ENCODE measurements at places on chromosomes 12 and 14.

DNA sequence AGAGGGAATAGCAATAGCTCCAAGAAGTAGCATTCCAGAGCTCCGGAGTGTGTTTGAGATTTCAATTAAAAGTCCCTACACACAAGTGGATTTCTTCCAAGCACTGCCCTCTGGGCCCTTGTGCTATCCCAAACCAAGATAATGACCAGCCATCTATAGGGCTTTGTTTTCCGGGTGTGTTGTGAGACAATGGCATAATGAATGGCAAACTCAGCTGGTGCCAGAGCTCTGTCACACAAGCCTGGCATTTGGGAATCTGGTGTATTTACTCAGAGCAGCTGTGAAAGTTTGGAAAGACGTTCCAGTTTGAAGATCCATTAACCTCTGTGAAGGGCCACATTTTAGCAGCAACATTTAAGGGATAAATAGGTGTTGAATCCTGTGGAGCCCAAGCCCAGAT is 61.2 kb upstream of the TMTC2 start:
- DNase-seq: no peak

DNA sequence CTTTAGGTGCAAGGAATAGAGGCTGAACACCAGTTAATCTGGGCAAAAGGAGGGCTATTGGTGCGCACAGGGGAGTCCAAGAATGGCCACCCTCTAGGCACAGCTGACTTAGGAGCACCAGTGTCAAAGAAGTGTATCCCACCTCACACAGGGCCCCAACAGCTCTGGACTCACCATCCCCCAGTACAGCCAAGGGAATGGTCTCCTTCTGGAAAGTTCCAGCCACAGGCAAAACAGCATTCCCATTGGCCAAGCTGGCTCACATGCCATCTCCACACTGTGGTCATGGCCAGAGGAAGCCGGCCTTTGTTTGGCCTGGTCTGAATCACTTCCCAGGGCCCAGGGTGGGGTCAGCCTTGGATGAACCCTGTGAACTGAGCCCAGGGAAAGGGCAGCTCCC is 120.1 kb downstream of the DICER1 start:
- DNase-seq: no peak

GRCh38 chr14:93114068-93114710 is 1.5 kb downstream of the ITPK1 start:
- no peak for DNase-seq

DNA sequence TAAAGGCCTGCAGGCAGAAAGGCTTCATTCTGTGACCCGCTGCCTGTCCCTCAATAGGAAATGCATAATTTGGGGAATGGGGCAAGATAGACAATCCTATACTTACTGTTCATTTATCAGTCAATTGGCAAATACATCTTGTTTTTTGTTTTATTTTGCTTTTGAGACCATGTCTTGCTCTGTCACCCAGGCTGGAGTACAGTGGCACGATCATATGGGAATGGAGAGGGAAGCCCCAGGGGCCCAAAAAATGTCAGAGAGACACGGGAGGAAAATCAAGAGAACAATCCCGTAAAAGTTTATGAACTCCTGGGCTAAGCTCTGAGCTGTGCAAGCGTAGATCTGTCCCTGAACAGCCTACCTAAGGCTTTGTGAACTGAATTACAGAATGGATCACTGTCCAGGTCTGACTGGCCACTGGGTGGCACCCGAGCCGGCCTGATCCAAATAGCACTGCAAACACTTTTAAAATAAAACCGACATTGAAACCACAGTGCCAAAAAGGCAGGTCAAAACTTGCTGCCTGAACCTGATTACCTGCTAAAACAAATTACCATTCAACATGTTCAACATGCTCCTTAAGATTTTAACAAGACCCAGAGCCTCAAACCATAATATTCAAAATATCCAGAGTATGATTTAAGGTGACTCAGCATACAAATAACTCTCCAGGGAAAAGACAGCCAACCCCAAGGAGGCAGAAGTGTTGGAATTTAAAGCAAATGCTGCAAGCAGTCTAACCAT is 11.8 kb downstream of the COPS7A start:
- DNase-seq: no peak

DNA sequence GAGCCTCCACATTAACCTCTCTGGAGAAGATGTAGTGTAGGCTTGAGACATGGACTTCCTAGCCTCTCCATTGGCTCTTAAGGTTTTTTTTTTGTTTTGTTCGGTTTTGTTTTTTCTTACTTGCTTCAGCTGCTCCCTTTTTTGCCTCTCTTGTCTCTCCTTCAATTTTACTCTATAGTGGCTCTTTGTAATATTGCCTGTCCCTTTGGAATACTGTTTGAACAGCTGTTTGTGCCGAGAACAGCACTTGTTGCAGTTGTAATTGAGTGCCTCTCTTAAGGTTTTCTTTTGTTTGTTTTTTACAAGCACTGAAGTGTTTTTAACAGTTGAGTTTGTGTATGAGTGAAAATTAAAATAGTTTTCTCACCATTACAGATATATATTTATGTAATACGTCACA is 567.7 kb downstream of the LRFN5 start:
- DNase-seq: no peak

DNA sequence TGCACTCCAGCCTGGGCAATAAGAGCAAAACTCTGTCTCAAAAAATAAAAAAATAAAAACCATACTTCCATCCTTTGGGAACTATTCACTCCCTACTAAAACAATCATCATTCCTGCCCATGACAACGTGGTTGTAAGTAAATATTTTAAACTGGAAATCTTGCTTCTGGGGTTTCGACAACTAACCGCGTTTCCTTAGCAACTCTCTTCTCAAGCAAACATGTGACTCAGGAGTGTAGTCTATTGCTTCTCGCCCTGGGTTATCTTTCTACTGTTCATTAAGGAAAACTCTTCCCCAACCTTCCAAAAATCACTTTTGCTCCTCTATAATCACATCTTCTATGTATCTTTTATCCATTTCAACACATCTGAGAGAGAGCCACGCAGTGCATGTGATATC is 21.8 kb downstream of the APPL2 start:
- no peak for DNase-seq

DNA sequence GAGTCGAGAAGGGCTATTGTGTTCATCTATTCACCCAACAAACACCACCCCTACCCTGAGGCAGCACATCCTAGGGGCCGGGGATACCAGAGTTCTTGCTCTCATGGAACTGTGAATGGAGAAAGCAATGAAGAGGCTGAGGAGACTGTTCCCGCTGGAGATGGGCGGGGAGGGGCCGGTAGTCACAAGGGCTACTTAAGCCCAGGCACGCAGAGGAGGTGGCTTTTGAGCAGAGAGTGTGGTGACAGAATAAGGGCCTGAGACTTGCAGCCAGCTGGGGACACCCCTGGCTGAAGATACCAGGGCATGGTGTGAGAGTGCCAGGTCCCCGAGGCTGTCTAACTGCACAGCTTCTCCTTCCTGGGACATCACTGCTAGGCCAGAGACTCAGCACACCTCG is 114.1 kb upstream of the EVL start:
- no peak for DNase-seq

- DNase-seq: no peak
Observed at GRCh38 chr14:57871459-57872080, 5.7 kb upstream of the SLC35F4 start.

GRCh38 chr14:100893760-100894159 is 9.8 kb downstream of the RTL1 start:
- DNase-seq: no peak

DNA sequence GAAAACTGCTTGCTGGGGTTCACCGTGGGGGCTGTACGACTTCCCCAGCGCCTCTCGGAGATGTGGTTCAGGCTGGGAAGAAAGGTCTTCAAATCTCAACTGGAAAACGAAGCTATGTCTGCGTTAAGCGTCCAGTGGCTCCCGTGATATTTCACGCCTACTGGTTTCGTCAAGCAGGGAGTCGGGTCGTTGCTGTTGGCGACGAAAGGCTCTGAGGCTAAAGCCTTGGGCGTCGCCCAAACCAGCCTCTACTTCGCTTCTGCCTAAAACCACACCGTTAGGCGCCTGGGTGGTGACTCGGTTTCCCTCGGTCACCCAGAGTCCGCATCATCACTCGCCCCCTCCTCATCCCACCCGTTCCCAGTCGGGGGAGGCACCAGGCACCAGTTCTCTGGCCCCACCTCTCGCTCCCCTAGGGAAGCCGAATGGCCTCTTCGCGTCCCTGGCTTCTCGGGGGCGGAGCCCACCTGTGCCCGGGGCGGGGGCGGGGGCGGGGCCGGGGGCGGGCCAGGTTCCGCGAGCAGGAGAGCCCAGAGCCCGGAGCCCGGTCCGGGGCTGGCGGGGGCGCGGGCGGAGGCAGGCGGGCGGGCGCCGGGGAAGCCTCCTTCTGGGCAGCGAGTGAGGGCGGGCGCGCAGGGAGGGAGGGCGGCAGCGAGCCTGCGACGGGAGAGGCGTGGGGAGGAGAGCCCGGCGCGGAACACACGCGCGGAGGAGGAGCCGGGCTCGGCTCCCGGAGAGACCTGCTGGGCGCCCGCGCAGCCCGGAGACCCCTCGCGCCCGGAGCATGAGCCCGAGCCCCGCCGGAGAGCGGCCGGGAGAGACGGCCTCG is at the start of gene B4GALNT3:
Gene B4GALNT3, plus strand, starts transcription at position 510 of the 829 bp plus-strand sequence. CDS start 438 bp downstream, outside the sequence.
- DNase-seq: no peak

DNA sequence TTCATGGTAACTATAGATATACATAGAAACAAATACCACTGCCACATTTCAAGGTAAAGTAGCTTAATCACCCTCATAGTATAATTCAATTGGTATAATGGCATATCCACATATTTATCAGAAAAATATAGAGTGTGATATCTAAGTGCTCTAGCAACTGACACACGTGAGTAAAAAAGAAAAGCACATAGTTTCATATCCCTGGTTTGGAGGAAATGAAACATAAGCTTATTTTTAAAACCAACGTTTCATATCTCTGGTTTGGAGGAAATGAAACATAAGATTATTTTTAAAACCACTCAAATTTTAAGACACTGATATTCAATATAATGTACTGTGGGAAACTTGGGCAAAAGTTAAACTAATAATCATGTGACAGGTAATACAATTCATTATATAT is 2.1 kb downstream of the OR6C70 start:
- no peak for DNase-seq

DNA sequence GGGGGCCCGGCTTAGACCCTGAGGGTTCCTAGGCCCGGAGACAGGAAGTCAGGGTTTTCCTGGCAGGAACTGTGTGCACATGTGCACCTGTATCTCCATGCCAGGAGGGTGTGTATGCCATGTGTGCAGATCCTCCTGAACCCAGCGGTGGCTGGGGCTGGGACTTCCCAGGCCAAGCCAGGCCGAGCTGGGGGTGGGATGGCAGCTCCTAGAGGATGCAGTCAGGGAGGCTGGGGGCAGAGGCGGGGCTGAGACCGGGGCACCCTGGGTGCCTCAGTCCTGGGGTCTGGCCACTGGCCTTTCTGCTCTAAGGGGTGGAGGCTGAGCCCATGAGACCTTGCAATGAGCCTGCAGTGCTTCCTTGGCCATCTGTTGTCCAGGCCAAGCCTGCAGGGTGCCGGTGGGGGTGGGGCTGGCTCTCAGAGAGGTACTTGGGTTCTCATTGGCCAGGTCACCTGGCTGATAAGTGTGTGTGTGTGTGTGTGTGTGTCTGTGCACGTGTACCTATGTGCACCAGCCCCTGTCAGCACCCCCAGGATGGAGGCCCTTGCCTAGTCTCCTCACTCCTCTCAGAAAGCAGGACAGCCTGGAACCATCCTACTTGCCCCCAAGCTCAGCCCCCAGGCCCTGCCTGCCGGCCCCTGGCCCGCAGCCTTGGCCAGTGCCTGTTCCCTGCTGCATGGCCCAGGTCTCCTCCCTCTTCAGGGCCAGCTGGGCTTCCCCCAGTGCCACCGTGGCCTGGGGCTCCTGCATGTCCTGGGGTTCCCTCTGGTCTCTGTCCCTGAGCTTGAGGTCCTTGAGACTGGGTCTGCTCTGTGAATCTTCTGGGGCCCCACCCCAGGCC is 10.6 kb upstream of the TNFAIP2 start:
- DNase-seq: no peak

GRCh38 chr12:94208622-94208966 is 60.2 kb downstream of the PLXNC1 start:
- no peak for DNase-seq

DNA sequence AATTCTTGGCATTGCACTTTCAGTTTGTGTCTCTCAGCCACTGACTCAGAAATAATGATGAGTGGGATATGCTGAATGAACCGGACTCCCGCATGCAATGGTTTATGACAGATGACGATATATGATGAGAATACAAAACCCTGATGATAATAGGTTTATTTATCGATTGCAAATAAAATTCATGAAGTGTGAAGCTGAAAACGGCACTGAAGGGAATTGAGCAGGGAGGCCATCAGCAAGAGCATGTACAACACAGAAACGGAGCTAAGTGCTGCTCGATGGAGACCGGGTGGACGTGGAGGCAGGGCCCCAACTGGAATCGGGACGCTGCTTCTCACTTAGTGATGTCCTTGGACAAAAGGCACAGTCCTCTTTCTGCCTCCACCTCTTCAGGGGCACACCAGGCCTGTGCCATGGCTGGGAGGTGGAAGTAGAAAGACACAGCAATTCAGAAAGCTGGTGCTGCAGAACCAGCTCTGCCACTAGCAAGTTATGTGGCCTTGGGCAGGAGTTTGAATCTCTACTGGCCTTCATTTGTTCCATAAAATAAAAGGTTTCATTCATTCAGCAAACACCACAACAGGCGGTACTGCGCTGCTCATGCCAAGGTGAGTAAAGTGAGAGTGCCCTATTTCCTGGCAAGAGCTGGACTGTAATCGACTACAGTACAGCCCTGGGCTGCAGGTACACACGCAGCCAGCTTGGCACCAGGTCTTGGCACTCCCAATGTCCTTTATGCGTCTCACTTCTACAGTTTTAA is 117.0 kb downstream of the EGLN3 start:
- no peak for DNase-seq

DNA sequence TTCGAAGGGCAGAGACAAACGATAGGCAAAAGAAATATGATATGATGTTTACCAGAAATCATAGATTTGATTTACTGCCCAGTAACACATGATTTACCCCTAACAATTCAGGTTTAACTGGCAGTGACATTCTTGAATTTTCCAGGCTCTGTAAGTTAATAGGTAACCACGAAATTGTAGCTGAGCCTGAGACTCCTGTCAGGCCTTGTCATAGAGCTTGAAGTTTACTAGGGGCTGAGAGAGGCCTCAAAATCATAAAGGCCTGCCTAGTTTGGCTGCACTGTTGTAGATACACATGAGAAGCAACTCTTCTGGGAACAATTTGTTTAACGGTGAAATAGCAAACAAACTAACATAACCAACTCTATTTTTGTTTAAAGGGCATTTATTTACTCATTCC is 3.3 kb downstream of the ERP27 start:
- DNase-seq: no peak

DNA sequence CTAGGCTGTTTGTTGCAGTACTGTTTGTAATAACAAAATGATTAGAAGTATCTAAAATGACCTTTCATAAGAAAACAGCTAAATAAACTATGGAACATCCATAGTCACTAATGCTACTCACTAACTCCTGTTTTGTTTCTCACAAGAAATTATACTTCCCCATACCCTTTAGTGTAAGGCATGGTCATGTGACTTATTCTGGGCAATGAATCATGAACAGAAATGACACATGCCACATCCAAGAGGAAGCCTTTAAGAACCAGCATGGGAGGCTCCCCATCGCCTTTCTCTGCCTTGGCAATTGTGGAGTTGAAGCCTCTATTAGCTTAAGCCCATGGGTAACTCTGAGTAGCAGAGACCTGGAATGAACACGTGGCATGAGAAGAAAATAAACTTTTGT is 49.3 kb downstream of the KSR2 start:
- no peak for DNase-seq

- DNase-seq: no peak
Observed at GRCh38 chr14:22448905-22449599, 140.0 kb downstream of the DAD1 start.
